Anterior cingulate cortex (tissue), 58 donors: ENCODE measurements at places on chromosomes 12 and 14.

DNA sequence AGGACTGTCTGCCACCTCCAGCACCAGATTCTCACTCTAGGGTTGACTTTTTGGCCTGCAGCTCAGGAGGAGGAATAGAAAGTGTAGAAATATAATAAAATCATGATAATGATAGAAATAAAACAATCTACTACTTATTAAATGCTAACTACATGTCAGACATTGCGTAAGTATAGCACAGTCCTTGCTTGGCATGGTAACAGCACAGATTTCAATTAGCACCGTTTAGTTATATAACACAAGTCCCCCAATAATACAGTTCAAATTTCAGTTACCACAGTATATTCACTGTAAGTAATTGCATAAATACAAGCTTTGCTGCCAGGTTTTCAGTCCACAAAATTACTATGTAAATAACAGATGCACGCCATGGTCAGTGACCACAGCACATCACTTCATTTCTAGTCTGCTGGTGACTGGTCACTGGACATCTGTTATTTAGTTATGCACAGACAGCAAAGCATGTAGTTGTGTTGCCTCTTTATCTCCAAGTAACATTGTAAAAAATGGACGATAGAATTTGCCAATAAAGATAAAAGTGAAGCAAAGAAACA lies 6.5 kb upstream of the GLT8D2 start:
- DNase-seq, result no peak

DNA sequence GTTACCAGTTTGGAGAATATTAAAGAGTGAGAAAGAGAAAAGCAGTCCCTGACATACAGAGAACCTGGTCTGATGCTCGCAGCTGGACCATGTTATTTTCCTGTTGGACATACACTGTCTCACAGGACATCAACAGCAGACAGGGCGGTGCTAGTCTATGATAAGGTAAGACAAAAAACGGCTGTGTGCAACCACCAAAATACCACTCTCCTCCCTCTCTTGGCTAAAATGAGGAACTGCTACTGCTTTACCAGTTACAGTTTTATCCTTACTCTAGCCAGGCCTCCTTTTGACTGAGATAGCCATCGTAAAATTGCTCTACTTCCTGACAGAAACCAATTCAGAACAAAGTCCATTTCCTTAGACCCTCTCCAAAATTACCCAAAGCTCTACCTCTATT lies 47.0 kb upstream of the ERGIC2 start:
- DNase-seq, result no peak

- DNase-seq, result no peak
These were observed 66.3 kb downstream of the SEC23A start for GRCh38 chr14:39036760-39037159.

DNA sequence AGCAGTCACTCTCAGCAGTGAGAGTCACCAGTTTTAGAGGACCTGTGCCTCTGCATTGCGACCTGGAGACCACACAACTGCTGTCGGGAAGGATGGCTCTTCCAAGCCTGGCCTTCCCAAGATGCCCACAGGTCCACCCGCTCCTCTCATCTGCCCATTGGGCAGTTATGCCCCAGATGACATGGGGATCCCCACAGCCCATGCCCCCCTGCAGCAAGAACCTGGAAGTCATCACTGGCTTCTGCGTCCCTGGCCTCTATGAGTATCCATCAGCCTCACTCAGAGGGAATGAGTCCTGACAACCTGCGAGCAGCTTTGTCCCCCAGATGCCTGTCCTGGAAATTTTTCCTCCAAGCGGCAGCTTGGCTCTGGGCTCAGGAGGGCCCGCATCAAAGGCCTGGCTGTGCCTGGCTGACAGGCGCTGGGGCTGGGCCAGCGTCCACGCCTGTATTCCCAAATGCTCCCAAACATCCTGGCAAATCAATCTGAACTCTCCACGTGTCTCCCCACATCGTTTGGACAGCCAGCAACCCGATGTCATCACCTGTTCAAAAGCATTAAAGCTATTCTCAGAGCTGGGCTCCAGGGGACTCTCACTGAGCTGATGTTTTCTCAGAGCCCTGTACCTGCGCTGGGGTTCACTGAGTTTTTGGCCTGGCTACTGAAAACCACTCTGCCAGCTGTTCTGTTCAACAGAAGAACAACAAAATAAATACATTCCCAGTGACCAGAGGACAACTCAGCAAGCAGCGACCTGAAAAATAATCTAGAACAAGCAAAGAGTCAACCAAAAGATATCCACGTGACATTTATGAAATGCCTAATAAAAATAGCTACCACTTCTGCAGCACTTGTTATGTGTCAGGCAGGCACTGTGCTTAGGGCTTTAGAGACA lies 57.8 kb downstream of the CLMN start:
- DNase-seq, result no peak

GRCh38 chr12:29050503-29050902 lies 98.6 kb upstream of the FAR2 start:
- DNase-seq, result no peak

DNA sequence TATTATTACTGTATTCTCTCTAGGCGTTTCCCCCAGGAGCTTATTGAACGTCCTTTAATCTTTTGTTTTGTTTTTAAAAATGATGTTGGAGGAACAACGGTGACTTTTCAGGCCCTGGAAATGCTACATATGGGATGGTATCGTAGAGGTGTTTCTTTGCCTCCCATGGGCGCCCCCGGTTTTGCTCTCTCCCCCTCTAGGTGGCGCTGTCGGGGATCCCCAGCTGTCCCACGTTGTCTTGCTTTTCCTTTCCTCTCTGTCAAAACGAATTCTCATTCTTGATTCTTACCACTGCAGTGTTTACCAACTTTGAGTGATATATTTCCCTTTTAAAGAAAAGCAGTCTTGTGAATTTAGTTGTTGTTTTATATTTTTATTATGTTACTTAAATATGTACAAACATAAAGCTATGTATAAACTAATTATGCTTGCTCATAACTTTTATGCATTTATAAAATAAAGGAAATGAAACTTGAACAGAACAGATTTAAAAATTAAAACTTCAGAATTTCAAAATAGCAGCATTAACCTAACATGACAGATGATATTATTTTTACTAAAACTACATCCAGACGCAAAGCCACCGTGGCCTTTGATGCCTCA lies 171.9 kb downstream of the RGS6 start:
- no peak for DNase-seq

DNA sequence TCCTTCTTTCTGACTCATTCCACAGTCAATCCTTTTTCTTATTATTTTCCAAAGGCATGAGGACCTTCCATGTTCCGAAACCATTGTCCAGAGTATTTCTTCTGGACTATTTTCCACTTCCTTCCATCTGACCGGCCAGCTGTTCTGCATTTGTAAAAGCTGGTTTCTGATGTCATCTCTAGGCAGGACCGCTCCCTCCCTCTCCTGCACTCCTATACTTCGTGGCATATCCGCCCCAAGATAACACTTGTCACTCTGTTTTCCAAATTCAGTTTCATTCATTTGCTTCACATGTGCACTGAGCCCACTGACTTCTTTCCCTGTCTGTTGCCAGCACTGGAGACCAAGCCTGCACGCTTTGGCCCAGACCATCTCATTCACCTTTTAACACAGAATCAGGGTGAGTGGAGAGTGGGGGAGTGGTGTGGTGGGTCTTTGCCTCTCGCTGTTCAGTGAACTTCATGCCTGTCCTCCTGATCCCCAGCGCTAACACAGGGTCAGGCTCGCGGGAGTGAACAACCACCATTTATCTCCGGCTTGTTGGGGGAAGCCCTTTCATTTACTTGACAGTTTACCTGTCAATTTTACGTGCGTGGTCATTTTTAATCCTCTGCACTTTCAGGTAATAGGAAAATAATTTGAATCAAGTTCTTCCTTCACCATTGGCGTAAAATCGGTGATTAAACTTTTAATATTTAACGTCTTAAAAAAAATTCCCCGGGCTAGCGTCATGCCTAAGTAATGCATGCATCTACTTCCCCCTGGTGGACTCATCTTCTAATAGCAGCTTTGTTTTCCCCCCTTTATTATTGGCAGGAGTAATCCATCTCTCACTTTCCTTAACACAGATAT lies 52.5 kb downstream of the C12orf75 start:
- no peak for DNase-seq

DNA sequence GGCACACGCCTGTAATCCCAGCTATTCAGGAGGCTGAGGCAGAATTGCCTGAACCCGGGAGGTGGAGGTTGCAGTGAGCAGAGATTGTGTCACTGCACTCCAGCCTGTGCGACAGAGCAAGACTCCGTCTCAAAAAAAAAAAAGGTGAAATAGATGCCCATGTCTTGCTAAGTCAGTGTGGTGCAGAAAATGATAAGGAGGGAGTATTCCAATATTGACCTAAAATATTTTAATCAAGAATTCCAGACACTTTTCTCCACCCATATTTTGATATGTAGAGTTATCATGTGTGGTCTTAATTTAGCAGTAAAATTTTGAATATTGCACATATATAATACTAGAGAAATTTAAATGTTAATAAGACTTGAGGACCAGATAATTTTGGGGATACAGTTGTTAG lies 57.7 kb downstream of the WNK1 start:
- DNase-seq, result no peak

GRCh38 chr12:57139796-57140649 lies 7.4 kb downstream of the LRP1-AS start:
- no peak for DNase-seq

- DNase-seq, result no peak
These were observed 15.0 kb upstream of the LTBP2 start for GRCh38 chr14:74627076-74627475.

DNA sequence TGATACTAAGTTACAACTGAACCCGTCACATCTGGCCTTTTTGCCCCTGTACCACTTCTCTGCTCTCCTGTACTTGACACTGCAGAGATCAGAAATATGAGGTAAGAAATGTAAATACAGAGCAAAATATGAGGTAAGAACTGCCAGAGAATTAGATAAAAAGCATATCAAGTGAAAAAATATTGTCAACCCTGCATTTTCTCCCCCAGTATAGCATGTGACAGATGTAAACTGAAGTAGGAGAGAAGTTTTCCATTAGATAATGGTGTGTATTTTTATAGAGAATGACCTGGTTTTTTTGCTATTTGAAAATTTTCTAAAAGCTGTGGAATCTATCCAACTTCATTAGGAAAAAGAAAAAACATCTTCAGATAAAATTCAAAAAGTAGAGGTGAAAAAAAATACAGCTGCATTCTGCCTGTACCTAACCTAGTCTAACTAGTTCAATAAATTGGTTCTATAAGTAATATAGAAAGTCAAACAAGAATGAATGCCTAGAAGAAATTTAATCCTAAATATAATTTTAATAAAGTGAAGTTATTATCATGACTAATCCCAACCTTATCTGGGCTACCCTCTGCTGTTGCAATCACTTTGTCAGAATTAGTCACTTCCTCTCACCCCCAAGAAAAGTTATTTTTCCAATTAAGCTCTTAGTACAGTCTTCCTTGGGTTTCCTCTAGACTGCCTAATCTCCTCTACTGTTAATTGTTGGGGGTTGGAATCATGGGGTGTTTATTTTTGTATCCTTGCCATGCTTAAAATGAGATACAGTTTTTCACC lies 210.0 kb downstream of the RASSF9 start:
- no peak for DNase-seq

GRCh38 chr12:47397664-47398281 lies 308.1 kb downstream of the RPAP3 start:
- DNase-seq, result no peak

GRCh38 chr12:12365931-12366431 lies 9.1 kb downstream of the BORCS5 start:
- DNase-seq, result peak; percentile 13

DNA sequence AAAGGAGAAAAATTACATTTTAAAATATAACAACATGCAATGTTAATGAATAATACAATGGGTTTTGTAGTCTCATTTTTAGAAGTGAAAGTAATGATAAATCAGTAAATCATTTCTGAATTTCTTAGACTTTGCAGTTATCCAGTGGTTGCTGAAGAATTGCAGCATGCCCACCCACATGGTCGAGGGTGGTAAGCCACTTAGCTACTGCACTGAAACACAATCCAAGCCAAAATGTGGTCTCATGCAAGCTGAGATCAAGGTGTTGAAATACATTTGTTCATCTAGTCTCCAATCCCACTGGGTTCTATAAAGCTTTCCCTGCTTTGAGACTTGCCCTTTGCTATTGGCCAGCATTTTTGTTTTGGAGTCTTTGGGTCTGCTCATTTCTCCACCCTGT lies 247.9 kb downstream of the NELL2 start:
- no peak for DNase-seq

GRCh38 chr12:68236421-68237059 lies 10.9 kb upstream of the IL26 start:
- no peak for DNase-seq

DNA sequence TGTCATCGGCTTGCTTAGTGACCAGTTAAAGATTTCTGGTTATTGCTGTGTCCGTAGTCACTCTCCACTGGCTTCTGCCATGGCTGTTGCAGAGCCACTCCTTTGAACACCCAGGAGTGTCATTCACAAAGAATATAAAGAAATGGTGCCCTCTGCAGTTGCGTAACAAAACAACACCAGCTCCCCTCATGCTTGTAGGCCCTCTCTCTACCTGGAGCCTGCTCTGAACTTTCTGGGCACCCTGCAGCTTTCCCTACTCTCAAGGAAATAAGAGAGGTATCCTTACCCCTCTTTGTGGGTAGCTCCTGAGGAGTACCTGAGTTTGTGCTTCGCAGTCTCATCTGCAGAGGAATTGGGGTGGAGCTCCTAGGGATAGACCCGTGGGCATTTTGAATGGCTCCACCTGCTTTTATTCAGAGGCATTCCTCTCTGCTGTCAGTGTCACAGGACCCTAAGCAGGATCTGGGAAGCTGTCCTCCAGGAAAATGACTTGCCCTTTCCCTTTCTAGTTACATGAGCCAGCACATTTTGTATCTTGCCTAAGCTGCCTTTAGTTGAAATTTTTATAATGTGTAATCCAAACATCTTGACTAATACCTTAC lies 97.2 kb upstream of the TMEM260 start:
- no peak for DNase-seq

DNA sequence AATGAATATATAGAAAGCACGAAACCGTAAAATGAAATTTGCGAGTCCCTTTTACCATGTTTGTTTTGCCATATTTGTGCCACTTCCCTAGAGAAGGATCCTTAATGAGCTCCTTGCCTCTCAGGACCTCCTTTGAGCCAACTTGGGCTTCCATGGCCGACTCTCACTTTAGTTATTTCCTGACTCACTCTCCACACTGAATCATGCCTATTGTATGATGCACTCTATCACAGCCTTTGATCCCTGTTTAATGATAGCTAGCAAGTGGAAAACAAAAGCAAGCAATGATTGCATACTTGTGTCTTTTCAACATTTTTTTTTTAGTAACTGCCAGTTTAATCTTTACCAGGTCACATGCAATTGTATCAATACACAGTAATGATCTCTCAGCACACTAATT lies 153.2 kb downstream of the CCER1 start:
- DNase-seq, result no peak

DNA sequence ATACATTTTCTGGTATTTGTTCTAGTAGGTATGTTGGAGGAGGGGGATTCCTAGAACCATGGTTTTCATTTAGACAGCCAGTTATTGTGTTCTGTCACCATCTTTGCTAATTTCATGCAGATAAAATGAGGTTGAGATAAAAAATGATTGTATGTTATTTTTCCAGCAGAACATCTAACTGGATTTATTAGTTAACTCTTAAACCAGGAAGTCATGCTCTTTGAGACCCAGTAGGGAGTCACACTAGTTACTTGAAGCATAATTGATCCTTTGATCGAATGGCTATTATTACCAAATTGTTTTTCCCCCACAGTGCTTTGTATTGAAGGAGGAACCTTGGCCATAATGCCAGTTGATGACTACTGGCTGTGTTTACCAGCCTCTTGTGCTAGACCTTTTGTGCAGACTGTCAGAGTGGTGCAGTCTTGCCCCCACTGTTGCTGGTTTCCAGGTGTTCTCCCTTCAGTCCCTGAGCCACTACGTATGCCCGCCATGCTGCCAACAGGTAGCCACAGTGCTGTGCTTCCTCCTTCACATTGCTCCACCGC lies 6.0 kb downstream of the EID3 start:
- DNase-seq, result no peak

- no peak for DNase-seq
These were observed 247.2 kb downstream of the ALX1 start for GRCh38 chr12:85527192-85527591.
